ENCODE measurements at places on chromosomes 1 and 21.
A peak's percentile ranks its signal among the peaks of the same experiment; 100 is the strongest.

- no peak for DNase-seq
Observed at GRCh38 chr1:96130432-96130831, 591.2 kb upstream of the PTBP2 start.

- peak; percentile 71 for DNase-seq
Observed at GRCh38 chr1:44213222-44214112, at the start of gene DMAP1. Gene DMAP1 (plus strand): TSS chr1:44213471. CDS start chr1:44213754, 283 bp downstream.

DNA sequence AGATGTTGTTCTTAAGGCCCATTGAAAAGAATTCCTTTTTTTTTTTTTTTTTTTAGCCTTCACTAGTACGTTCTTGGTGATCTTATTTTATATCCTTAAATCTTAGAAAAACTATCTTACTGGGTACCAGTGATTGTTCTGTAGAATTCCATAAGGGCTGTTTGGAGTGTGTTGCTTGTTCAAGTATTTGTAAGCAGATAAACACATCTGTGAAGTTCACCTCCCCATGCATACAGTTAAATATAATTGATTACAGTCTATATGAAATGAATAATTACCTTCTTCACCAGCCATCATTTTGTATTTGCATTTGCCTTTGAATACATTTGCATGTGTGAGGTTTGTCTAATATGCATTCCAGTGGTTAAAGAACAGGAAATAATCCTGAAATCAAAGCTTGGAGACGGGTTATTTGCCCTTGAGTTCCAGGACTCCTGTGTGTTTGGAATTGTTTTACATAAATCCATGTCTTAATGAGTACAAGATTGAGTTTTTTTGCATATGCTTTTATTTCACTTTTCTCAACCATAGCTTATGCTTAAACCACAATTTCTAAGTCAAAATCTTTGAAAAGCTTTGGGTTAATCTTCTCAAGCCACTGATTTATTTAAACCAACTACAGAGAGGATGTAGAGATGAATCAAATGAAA lies 73.1 kb downstream of the VPS13D start:
- no peak for DNase-seq

DNA sequence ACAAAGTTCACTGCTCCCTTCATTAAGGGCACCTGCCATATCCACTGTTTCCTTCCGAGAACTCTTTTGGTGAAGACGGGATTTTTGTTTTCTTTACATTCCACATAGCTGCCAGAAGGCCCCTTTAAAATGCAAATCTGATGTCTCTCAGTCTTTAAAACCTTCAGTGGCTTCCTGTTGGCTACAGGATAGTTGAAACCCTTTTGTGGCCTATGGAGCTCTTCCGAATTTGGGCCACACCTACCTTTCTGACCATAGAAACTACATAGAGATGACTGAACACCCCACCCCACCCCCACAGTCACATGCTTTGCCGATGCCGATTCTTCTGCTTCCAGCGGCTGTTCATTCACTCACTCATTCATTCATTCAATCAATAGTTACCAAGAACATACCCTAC lies 502.6 kb downstream of the KIF26B start:
- no peak for DNase-seq

GRCh38 chr1:38055398-38055797 lies 8.8 kb upstream of the POU3F1 start:
- no peak for DNase-seq

- DNase-seq = no peak
Observed at GRCh38 chr1:21298981-21299391, 8.7 kb upstream of the ECE1 start.

DNA sequence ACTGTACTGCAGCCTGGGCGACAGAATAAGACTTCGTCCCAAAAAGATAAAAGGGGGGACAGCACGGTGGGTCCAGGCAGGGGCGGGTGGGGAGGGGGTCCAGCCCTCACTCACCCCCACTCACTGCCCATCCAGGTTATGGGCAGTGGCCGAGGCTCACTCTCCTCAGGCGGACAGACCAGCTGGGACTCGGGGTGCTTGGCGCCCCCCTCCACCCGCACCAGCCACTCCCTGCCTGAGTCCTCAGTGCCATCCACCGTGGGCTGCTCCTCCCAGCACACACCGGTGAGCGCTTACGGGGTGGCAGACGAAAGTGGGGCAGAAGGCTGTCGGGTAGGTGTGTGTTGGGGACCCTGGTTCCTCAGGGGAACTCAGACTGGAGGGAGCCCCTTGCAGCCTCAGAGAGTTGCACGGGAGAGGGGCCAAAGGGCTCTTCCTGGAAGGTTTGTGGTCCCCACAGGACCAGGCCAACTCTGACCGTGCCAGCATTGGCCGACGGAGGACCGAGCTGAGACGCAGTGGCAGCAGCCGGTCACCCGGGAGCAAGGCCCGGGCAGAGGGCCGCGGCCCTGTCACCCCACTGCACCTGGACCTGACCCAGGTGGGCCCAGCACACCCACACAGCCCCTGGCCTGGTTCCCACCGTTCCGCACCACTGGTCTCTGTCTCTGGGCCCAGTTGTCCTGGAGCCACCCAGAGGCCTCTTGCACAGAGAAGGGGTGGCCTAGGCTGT lies 6.6 kb downstream of the PLEKHN1 start:
- no peak for DNase-seq

DNA sequence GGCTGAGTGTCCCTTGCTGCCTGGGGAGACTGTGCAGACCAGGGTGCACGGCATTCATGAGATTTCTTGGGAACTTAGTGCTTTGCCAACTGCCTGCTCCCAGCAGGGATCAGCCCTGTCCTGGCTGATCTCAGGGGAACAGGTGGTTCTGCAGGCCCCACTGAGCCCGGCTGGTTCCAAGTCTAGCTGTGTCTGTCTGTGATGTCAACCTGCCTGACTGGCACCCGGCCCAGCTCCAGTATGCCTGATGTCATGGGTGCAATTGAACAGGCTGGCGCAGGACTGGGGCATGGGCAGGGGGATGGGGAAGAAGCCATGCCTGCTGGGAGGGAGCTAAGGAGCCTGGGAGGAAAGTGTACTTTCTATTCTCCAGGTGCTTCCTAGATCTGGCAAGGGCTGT lies 227.1 kb downstream of the GRIK3 start:
- no peak for DNase-seq

GRCh38 chr21:28272272-28272992 lies 720.2 kb downstream of the LTN1 start:
- no peak for DNase-seq

DNA sequence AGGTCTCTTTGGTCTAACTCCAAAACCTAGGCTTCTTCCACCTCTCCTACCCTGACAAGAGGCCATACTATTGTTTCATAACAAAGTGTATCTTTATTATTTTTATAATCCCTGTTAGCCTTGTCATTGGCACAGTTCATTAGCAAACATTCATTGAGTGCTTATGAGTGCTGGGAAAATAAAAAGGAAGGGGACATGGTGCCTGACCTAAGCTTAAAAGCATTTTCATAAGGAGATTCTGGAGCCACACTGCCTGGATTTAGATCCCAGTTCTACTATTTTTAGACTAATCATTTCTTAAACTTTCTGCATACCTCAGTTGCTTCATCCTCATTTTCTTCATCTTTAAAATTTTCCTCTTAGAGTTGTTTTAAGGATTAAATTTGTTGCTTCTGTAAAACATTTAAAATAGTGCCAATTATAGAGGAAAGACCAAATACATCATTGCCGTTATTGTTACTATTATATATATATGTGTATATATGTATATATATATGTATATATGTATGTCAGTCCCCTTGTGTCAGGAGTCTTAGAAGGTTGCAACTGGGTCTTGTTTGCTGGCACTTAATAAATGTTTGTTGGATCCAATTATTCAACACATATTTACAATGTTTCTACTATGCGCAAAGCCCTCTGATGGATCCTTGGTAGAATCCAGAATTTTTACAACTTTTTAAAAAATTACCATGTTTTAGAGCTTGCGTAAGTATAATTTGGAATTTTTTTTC lies 250.9 kb upstream of the SGIP1 start:
- DNase-seq = no peak

GRCh38 chr1:5756434-5757186 lies 235.6 kb downstream of the NPHP4 start:
- DNase-seq = no peak

GRCh38 chr21:34962586-34963222 lies 86.4 kb downstream of the RUNX1 start:
- DNase-seq = no peak

- no peak for DNase-seq
Observed at GRCh38 chr1:165352442-165353293, 3.8 kb downstream of the LMX1A start.

GRCh38 chr1:27307874-27308598 lies 13.9 kb upstream of the TMEM222 start:
- no peak for DNase-seq

- DNase-seq = no peak
Observed at GRCh38 chr1:68725001-68725752, 228.3 kb upstream of the DEPDC1 start.

- DNase-seq = no peak
Observed at GRCh38 chr1:165284454-165284853, 72.1 kb downstream of the LMX1A start.

DNA sequence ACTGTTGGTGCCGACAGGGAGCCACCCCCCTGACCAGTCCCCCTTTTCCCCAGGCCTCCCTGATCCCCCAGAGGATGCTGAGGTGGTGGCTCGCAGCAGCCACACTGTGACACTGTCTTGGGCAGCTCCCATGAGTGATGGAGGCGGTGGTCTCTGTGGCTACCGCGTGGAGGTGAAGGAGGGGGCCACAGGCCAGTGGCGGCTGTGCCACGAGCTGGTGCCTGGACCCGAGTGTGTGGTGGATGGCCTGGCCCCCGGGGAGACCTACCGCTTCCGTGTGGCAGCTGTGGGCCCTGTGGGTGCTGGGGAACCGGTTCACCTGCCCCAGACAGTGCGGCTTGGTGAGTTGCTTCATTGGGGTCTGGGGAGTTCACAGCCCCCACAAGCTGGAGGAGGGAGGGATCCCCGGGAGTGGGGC lies 89.2 kb downstream of the TRIM11 start:
- DNase-seq = no peak

DNA sequence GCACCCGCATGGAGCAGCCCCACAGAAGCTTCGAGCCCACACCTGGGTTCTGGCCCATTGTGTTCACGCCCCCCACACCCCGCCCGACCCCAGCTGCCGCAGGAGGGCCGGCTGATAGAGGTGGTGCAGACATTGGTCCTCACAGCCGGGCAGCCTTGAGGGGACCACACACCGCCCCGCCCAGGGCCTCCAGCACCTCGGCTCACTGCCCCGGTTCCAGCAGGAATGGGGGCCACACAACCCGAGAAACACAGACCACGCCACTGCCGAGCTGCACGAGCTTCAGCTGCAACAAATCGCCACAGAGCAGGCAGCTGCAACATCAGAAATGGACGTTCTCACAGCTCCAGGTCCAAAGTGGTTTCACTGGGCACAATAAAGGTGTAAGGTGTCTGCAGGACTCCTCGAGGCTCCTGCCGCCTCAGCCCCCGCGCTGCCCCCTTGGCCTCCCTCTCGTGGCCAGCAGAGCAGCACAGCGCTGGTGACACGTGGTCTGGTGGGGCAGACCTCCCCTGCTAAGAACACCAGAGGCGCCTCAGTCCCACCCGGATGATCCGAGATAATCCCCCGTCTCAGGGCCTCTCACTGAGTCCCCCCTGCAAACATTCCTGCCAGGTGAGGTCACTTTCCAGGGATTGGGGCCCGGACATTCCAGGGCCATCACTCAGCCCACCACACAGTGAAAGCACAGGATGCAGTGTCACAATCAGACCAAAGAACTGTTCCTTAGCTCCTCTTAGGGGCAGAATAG lies 62.3 kb upstream of the ADARB1 start:
- DNase-seq = no peak

- no peak for DNase-seq
Observed at GRCh38 chr1:237556911-237557310, 333.8 kb downstream of the ZP4 start.

DNA sequence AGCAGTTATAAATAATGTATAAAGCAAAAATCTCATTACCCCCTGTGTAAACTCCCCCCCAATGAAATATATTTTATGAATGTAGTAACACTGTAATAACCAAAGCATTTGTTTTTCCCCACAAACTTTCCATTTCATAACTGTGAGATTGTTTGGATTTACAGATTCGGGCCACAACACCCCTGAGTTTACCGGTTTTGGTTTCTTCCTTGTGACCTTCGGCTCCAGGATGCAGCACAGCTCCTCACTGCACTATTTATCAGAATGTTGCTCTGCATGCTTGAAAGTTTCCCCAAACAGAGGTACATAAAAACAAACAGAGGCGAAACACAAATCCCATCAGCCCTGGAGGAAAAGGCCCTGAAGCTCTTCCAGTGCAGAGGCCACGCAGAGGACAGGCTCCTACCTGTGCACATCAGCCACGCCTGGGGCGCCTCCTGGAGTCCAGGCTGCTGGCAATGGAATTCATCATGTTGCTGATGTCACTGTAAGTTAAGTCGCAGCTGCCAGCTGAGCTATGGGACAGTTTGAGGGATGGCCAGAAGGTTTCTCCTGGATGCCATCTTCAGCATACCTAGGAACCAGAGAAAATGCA lies 122.0 kb downstream of the LMO4 start:
- no peak for DNase-seq

DNA sequence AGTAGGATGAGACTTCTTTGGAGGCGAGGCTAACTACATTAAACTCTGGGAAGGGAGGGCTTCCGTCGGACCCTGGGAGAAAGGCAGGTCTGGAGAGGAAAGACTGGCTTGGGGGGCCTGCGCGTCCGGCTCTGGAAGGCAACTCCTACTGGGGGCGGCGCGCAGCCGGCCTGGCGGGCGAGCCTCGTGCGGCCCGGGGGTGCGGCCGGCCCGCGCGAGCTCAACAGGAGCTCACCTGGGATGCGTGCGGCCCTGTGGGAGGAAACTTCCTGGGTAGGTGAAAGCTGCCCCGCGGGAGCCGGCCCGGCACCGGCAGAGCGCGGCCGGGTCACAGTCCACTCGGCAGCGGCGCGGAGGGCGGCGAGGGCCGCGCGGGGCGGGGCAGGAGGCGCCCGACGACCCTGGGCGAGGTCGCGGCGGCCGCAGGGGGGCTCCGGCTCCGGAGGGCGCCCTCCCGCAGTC lies 449 bp downstream of the EPS15 start:
- DNase-seq = no peak

DNA sequence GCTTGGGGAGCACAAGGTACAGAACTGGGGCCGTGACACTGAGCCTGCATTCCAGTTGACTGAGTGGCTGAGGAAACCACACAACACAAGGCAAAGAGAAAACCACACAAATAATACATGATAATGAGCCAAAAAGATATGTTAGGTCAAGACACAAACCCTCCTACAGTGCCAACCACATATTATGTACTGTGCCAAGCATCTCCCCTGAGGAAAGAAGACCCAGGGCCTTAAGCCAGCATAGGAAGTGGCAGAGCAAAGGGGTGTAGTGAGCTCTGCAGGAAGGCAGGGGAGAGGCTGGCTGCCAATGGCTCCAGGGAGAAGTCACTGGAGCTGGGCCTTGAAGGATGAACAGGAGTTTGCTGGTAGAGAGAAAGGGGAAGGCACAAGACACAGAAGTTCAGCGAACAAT lies 28.2 kb downstream of the CTNNBIP1 start:
- DNase-seq = no peak

GRCh38 chr1:223347583-223347982 lies 16.4 kb downstream of the SUSD4 start:
- no peak for DNase-seq

DNA sequence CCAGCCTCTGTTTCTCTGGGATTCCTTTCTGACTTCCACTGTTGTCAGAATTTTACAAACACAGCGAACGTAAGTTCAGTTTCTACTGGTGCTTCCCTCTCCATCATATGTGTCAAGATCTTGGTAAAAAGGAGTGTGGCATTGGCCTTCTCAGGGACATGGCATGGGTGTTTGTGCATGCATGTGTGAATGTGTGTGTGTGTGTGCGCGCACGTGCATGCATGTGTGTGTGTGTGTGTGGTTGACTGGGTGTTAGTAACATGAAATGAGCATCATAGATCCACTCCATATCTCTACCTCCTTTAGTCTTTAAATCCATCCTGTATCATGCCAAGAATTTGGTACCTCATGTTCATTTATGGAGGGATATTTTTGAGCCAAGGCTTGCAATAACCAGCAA lies 411.3 kb downstream of the NPHP4 start:
- DNase-seq = no peak
